ENCODE measurements at places on chromosomes 6 and 20.

GRCh38 chr6:47698342-47698787 is at the start of gene ADGRF4:
Gene ADGRF4 (plus strand): TSS chr6:47698580. CDS start chr6:47707246, 8,666 bp downstream.
- DNase-seq: no peak

- DNase-seq: no peak
Measured at GRCh38 chr6:149084808-149085556, 232.5 kb upstream of the TAB2 start.

- DNase-seq: no peak
Measured at GRCh38 chr6:155807243-155807642, 351.6 kb upstream of the NOX3 start.

DNA sequence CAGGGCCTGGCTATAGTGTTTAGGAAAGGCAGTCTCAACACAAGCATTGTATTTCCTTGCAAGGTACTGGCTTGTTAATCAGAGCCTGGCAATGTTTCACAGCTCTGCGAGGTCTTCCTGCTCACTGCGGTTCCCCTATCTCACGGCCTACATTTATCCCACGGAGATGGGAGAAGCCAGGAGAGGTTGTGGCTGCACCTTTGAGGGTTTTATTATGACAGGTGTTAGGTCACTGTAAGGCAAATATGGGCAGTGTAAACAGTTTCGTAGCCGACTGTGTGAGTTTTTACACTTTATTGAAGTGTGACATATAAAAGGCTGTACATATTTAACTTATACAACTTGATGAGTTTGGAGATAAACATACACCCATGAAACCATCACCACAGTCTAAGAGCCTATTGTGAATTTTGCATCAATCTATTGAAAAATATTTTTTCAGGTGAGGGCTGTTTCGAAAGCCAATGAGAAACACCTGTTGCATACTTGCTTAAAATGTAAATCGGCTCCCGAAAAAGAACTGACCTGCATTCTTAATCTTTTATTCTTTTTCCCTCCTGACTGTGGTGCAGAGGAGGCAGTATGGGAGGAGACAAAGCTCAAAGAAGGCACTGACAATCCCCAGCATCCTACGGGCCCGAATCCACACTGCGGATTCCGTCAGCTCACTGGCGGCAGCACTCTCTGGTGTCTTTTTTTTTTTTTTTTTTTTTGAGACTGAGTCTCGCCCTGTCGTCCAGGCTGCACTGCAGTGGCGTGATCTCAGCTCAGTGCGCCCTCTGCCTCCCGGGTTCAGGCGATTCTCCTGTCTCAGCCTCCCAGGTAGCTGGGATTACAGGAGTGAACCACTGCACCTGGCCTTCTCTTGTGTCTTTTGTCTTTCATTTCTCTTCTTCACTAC is 7.5 kb upstream of the RBM38 start:
- no peak for DNase-seq

GRCh38 chr6:166336847-166337246 is 5.5 kb downstream of the SFT2D1 start:
- DNase-seq: no peak
